Omental fat pad (tissue), 4 donors: ENCODE measurements at places on chromosomes 5 and 9. TPM values are rescaled to one million over a fixed set of nuclear protein-coding genes. Genes with fewer than 3 reads are reported as not detected.

DNA sequence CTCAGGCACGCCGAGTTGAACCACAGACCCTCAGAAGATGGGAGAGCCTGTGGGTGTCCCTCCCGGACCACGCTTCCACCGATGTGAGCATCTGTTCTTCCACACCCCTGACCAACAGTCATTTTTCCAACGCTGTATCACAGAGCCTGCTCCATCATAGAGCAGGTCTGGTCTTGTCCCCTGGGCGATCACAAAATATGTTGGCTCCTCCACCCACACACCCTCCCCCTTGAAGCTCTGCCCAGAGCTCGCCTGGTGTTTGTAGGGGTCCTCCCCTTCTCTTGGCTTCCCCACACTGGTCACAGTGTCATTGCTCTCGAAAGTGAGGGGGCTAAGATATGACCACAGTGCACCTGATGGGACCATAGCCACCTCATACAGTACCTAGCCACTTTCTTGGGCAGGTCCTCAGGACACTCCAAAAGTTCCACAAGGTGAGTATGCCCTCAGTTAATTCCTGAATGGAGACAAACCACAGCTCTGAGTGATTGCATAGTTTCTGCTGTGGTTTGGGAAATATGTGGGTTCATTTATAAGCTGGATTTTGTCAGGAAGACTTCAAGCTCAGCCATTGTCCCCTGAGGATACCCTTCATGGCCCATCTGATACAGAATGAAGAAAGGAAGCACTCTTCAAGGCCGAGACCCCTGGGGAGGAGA is 3.5 kb upstream of the ZNF618 start:
- DNase-seq: no peak

Gene TAF1L
- total RNA-seq: not detected

- no peak for DNase-seq
Observed at GRCh38 chr5:77311214-77311571, 100.7 kb downstream of the PDE8B start.

DNA sequence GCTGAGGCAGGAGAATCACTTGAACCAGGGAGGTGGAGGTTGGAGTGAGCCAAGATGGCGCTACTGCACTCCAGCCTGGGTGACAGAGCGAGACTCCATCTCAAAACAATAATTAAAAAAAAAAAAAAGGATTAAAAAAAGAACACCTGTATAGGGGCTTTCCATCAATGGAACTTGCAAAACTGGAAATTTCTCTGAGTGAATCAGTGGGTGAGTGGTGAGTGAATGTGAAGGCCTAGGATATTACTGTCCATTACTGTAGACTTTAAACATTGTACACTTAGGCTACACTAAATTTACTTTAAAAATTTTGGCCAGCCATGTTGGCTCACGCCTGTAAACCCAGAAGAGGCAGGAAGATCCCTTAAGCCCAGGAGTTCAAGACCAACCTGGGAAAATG is 5.7 kb upstream of the RARS1 start:
- DNase-seq: no peak

DNA sequence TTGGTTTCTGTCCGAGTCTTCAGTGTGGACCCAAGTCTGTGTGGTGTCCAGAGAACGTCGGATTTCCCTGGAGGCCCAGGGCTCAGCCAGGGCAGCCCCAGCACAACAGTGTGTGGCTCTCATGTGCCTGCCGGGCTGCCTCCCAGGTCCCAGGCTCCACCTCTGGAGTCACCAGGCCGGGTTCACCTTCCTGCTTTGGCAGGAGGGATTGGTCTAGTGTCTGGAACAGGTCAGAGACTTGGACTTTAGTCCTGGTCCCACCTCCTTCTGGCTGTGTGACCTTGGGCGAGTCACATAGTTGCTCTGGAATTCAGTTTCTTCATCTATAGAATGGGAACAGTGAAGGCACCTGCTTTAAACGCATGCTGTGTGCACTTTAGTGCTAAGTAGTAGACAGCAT is 3.2 kb downstream of the DOLPP1 start:
- DNase-seq: no peak

DNA sequence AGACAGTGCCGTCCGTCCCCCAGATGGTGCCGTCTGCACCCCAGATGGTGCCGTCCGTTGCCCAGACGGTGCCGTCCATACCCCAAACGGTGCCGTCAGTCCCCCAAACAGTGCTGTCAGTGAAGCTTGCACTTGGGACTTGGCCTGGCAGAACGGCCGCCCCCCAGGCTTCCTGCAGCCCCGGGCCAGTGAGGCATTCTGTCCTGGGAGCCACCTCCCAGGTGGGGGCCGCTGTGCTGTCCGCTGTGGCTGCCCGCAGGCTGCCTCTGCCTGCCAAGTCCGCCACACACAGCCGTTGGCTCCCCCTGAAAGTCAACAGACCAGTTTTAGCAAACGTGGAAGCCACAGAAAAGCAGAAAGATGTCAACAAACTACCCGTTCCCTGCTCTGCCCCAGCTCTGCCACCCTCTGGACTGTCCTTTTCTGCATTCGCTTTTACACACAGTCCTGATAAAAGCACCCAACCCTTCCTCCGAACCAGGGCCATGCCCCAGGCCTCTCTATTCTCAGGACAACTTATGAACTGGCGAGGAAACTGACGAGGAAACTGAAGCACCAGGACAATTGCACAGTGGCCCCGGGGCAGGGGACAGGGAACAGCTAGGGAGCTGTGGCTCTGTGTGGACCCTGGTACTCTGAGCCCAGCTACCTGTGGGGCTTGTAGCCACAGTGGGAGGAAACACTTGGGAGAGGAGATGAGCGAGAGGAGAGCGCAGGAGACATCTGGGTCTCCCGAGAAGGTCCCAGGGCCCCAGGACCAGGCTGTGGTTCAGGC is 39.6 kb upstream of the RXRA start:
- no peak for DNase-seq

Gene RHOBTB3
- 222 TPM for total RNA-seq

- DNase-seq: no peak
Observed at GRCh38 chr5:61071526-61071925, 90.7 kb downstream of the SMIM15 start.
